ENCODE measurements at places on chromosomes 1 and 21.
A peak's percentile ranks its signal among the peaks of the same experiment; 100 is the strongest.

DNA sequence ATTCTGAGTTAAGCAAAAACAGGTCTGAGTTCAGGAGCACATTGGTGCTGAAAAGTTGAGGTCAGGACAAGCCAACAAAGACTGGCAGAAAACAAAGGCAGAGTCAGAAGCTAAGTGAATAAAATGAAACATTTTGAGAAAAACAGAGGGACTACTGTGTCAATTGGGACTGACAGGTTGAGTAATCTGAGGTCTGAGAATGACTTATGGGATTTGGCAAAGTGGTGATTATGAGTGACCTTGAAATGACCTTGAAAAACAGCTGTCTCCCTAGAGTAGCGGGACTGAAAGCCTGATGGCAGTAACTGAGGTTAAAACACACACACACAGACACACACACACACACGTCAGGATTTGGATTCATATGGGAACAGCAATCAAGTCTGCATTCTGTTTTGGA is 8.8 kb upstream of the COG2 start:
- DNase-seq, result no peak

- DNase-seq, result no peak
Measured at GRCh38 chr1:174358344-174358743, 89.4 kb upstream of the GPR52 start.

GRCh38 chr1:202283379-202283844 is 58.3 kb downstream of the UBE2T start:
- DNase-seq, result peak; percentile 87

GRCh38 chr1:11800756-11801433 is 4.9 kb downstream of the MTHFR start:
- no peak for DNase-seq

GRCh38 chr1:180849031-180849775 is 63.5 kb upstream of the KIAA1614 start:
- DNase-seq, result no peak

- DNase-seq, result no peak
Measured at GRCh38 chr1:38992412-38993111, 1.5 kb downstream of the AKIRIN1 start.

GRCh38 chr1:170807432-170807831 is 127.9 kb upstream of the MROH9 start:
- peak; percentile 89 for DNase-seq

GRCh38 chr1:187326557-187326956 is 497.8 kb downstream of the PLA2G4A start:
- DNase-seq, result no peak

DNA sequence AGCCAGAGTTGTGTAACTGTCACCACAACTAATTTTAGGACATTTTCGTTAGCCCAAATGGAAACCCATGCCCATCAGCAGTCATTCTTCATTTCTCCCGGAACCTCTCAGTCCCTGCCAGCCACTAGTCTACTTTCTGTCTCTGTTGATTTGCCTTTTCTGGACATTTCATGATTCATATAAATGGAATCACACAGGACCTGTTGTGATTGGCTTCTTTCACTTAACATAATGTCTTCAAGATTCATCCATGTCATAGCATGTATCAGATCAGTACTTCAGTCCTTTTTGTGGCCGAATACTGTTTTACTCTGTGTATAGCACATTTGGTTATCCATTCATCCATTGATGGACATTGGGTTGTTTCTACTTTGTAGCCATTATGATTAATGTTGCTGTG is 7.1 kb downstream of the SLC66A1 start:
- DNase-seq, result no peak

GRCh38 chr1:30684259-30684658 is 39.1 kb downstream of the MATN1 start:
- no peak for DNase-seq

DNA sequence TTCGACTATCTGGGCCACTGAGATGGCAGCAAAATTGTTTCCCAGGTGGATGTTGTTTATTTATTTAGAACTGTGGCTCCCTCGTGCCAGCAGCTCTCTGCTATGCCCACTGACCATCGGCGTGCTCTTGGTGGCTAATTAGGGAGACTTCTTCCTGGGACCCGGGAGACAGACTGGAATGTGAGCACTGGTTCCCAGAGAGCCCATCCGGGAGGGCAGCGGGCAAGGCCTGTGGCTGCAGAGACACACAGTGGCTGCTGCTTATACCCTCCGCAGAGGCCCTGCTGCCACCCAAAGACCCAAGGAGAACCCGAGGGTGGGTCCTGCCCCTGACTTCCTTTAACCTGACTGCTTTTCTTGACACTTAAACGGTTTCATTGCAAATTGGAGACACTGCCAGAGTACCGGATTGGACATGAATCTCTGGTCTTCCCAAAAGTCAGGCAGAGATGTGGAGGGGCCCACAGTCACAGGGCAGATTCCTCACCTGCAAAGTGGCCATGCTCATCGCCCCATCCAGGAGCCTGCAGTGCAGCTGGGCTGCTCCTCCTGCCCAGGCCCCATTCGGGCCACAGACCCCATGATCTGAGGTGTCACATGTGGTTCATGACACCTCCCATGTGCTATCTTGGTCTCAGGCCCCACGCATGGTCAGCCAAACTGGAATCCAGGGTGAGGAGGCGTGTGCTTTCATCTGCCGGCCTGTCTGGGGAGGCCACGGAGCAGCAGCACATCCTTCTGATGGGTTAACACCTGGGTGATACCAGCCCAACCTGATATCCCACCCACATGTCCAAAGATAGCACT is 5.7 kb upstream of the MATN1 start:
- no peak for DNase-seq

DNA sequence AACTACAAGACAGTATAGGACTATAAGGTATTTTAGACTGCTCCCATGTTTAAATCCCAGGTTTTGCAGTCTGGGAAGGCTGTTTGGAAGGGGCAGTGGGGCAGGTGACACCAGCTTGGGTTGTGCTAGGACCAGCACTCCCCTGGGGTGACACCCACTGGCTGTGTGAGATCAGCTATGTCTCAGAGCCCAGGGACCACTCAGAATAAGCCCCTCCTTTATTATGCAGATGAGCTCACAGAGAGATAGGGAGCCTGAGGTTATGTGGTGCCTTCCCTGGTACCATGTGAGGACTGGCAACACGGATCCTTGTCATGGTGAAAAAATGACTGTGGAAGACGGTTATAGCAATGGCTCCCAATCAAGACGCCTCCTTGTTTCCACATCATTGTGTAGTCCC is 71.0 kb downstream of the NENF start:
- no peak for DNase-seq

DNA sequence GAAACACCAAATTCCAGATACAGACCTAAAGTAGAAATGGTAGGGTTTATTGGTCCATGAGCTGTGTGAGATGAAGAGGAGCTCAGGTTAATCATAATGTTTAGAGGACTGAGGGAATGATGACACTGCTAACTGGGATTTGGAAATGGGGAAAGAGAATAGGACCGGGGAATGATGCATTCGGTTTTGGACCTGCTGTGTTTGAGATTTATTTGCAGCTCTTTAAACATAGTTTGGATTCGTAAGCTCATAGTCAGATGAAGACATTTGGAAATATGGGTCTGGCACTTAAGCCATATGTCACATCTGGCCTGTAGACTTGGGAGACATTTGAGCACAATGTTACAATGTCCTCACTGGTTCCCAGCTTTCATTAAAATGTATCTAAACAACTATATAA is 127.9 kb upstream of the DUSP10 start:
- peak; percentile 94 for DNase-seq

- no peak for DNase-seq
Measured at GRCh38 chr1:95113684-95114083, 3.5 kb upstream of the TLCD4 start.

- DNase-seq, result no peak
Measured at GRCh38 chr1:111958075-111958474, 31.4 kb downstream of the KCND3 start.
